Inflammatory macrophage (primary cell): ENCODE measurements at places on chromosomes 4 and X.
A peak's percentile ranks its signal among the peaks of the same experiment; 100 is the strongest.

DNA sequence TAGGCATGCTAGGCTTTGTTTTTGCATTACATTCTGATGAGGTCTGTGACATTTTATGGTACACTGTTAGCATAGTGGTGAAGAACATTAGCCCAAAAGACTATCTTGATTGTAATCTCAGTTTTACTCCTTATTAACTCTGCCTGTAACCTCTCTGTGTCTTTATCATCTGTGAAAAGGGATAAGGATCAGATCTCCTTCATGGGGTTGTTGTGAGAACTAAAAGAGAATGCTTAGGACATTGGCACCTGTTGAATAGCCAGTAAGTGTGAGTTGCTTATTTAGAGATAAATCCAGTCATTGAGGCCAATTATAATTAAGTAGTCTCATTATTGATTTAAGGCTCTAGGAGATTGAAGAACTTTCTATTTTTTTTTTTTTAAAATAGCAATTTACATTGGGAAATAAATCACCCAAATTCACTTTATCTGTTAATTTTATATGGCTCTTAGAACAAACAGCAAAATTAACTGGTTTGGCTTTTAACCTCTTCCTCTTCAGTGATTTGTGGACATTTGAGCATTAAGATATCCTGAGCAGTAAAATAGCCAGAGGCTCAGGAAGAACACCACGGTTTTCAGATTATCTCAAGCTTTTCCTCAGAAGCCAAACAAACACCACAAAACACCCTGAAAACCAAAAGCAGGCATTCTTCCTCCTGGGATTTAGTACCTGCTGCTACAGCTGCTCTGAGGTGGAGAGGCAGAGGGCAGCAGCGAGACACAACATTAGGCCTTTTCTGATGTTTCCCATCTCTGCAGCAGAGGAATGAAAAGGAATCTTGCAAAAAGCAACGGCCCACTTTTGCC, 192.9 kb downstream of the ARHGAP10 start:
- DNase-seq = no peak

DNA sequence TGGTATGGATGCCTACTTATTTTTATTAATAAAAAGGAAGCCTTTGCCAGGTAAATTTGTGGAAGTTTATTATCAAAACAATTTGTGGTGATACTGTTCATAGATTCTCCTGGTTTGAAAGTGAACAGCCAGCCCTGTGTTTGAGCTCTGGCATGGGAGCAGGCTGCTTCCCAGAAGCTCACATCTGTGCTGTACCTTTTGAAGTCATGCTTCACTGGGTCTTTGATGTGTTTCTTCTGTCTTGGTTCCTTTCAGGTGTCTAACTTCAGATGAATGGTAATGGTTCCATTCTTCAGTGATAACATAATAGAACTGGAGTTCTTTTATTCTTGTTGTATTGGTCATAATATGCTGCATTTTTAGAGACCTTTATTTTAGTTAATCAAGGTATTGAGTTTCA, 85.5 kb downstream of the BMPR1B start:
- DNase-seq = no peak

DNA sequence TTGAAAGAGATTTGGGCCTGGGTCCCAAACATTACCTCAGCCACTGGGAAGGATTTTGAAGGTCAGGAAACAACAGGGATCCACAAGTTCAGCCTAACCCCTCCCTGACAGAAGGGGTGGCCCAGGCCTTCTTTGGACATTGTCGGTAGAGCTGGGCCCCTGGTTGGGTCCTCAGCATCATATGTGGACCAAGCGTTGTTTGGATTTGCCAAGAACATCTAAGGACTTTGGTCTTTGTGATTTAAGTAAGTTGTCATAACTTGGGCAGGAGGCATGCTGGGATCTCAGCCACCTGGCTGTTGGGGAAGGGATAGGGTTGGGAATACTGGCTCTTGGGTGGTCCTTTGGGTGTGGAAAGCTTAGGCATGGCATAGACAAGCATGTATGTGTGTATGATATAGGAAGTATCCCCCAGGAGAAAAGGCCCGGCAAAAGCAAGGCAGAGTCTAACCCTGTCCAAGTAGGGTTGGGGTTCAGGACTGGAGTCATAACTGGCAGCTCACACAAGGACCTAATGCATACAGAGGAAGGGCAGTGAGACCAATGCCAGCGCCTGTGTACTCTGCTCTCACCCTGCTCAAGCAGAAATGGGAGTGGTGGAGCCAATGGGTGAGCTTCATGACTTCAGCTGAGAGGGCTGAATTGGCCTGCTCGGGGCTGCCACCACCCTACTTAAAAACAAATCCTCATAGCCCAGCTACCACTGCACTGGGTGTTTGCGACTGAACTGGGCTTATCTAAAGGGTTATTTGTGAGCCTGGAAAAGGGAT, 102.8 kb downstream of the RTL5 start:
- no peak for DNase-seq

DNA sequence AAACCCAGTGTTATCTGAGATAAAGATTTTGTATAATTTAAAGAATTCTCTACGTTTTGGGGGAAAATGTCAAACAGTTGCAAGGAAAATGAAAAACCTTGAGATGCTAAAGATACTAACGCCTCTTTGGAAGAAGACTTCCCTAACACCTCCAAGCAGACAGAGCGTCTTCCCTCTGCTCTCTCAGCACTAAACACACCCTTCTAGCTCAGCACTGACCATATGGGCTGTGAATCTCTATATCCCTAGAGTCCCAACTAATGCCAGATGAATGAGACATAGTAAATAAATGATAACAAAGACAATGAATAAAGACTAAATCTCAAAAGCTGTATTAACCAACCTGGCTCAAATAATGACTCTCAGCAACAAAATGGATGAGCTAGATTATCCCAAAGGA, 13.3 kb downstream of the FUNDC1 start:
- DNase-seq = no peak

DNA sequence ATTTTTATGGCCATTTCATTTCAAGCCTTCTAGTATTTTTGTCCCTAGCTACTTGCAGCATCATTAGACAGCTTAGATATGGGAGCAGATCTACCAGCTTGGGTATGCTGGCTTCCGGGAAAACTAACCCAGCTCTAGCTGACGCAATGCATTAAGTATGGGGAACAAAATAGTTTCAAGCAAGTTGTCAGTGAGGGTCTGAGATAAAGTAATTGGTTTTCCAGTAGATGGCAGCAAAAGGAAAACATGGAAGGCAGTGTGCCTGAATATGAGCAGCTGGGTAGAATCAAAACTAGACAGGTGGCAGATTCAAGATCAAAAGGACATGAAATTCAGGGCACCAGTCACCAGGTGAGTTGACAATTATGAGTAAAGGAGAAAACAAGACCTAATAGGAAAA, 340.9 kb upstream of the CTSO start:
- DNase-seq = peak; percentile 33

DNA sequence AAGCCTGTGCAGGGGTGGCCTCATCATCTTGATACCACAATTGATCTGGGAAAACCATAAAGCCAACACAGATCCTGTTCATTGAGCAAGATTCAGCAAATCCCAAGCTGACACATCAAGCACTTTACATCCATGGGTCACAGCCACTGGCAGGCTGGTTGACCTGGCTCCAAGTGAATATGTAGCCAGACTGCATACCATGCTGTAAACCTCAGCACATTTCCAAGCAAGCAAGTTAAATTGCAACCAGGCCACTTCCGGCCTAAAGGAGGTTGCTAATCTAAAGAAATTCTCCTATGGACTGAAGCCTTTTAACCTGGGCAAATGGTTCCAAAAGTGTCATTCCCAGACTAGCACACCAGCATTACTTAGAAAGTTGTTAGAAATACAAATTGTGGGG, 54.4 kb upstream of the USP26 start:
- no peak for DNase-seq

DNA sequence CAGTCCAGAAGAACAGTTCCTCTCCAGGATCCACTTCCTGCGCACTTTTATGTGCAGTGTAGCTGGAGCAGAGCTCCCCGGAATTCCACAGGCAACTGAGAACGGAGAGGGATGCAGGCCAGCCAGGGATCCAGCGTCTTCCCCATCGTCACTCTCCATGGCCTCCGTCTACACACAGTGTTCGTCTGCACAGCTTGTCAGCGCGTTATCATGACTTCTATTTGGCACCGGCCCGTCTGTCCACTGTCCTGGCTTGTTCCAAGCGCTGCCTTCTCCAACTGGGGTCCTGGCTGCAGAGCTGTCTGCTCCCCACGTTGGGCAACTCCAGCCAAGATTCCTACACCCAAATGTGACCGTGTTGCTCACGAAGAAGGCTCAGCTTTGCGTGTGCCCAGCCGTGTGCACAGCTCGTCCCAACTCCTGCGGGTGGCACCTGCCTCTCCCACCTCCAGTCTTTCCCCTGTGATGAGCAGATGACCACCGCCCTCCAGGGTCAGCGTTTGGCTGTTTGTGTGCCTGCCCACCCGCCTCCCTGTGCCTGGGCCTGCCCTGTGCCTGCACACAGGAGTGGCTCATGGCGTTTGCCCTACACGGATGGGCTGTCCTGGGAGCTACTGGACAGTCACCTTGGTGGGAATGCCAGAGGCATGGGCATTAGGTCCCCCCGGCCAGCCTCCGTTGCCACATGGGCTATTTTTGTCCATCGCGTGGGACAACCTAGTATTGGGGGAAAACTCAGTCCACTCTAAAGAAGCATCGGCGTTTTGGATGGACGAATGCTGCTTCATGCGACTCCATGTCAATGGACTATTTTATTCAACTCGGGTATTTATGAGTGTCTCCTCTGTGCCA, 2.2 kb upstream of the CTBP1 start:
- DNase-seq = no peak

GRCh38 chrX:134737061-134737460, 78.8 kb upstream of the PLAC1 start:
- no peak for DNase-seq

- DNase-seq = peak; percentile 57
These were observed 25.3 kb upstream of the SOD3 start for GRCh38 chr4:24770032-24770584.

DNA sequence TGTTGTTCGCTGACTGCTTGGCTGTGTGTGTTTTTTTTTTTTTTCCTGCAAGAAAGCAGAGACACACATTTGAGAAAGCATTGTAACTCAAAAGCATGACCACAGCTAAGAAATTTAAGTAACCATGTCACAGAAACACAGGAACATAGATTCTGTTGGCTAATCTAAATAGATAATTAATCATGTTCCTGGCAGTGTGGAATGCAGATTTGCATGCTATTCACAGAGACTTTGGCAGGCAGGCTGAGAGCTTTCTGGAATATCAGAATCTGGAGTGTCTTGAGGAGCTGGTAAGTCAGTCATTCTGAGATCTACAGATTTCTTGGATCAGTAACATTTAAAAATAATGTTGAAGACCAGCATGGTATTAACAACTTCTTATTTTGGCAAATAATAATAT, 33.2 kb upstream of the SMS start:
- no peak for DNase-seq

DNA sequence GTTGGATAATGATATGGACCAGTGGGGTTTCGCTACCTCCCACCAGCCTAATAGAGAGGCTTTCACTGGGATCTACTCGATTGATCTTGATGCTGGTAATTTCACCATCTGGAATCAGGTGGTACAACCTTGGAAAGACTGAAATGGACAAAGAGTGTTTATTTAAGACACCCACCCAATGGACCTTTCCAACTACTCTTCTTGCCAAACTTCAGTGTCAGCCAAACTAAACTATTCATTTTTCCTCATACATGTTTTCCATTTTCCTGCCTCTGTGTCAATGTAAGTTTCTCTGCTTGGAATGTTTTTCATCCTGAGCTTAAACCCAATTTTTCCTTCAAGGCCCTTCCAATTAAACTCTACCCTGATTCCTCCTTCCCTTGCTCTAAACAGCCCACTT, 92.6 kb downstream of the LNX1 start:
- no peak for DNase-seq

GRCh38 chrX:153685156-153685536, 2.6 kb upstream of the SLC6A8 start:
- no peak for DNase-seq

DNA sequence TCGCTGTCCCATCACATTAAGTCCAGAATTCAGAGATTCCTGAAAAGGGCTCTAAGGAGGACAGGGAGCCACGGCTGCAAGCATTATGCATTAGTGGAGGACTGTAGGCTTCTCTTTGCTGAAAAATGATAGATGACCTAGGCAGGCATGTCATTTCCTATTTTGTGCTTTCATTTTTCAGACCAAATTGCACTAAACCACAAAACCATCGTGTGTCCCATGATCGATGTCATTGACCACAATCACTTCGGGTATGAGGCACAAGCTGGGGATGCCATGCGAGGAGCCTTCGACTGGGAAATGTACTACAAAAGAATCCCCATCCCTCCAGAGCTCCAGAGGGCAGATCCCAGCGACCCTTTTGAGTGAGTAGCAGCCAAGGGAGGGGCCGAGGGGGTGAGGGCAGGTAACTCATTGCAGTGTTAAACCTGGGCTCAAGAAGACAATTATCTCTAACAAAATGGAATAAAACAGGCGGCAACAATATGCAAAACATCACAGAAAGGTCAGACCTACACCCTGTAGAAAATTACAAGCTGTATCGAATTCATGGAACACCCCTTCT, 355.2 kb upstream of the GALNT7 start:
- no peak for DNase-seq

- no peak for DNase-seq
These were observed 63.5 kb upstream of the TENM3 start for GRCh38 chr4:182179751-182180150.

GRCh38 chr4:25697516-25697915, 41.9 kb downstream of the SLC34A2 start:
- no peak for DNase-seq

GRCh38 chr4:166422475-166422874, 549.4 kb downstream of the TLL1 start:
- no peak for DNase-seq

DNA sequence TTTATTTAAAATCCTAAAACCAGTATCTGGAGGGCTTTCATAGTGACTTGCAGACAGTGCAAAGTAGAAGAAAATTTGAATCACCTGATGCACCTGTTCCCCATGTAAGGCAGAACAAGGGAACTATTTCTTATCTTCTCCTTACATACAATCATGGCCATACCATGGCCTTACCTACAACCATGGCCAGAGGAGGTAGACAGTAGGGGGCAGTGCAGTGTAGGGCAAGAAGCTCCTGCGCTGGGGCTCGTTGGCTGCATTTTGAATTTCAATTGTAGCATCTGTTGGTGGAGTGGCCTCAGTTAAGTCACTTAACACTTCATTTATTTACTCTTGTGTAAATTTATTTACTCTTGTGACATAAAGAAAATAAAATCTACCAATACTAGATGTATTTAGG, 33.0 kb downstream of the GALNTL6 start:
- peak; percentile 21 for DNase-seq

- no peak for DNase-seq
These were observed 487.1 kb downstream of the STPG2 start for GRCh38 chr4:97656044-97656720.

- DNase-seq = peak; percentile 42
These were observed 6.9 kb downstream of the KLHL5 start for GRCh38 chr4:39068907-39069306.

- no peak for DNase-seq
These were observed 671.2 kb downstream of the PCDH18 start for GRCh38 chr4:136861091-136861490.
